HTR-8/SVneo (cell line): ENCODE measurements at places on chromosomes 16 and 17.

- no peak for DNase-seq
Measured at GRCh38 chr16:57258226-57258909, 13.3 kb downstream of the ARL2BP start.

DNA sequence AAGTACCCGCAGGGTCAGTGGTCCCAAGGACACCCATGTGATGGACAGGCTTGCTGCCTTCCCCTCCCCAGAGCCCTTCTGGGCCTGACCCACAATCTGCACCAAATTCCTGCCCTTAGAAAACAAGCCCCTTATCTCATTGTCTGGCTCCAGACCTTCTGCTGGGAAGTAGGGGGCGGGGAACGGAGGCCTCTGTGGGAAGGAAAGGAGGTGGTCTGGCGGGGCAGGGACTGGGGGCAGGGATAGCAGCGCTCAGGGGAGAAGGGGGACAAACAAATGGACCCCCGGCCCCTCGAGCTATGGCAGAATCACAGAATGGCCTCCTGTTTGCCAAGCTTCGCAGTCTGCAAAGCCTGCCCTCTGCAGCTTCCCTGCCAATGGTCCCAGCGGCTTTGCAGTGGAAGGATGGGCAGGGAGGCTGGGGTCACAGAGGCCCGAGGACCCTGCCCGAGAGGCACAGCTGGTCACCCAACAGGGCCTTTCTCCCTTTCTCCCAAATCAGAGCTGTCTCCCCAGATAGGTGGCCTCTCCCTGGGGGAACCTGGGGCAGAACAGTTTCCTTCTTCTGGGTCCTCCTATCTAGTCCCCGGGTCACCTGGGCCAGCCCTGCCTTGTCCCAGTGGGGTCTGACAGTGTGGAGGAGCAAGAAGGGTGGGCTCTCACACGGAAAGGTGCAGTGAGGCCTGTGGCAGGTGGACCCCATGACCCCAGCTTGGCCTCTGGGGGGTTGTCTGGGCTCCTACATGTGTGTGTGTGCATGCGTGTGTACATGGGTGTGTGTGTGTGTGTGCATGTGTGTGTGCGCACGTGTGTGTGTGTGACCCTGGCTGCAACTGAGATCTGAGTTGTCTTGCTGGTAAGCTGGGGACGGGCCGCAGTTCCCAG is 25.5 kb downstream of the TMEM235 start:
- no peak for DNase-seq

DNA sequence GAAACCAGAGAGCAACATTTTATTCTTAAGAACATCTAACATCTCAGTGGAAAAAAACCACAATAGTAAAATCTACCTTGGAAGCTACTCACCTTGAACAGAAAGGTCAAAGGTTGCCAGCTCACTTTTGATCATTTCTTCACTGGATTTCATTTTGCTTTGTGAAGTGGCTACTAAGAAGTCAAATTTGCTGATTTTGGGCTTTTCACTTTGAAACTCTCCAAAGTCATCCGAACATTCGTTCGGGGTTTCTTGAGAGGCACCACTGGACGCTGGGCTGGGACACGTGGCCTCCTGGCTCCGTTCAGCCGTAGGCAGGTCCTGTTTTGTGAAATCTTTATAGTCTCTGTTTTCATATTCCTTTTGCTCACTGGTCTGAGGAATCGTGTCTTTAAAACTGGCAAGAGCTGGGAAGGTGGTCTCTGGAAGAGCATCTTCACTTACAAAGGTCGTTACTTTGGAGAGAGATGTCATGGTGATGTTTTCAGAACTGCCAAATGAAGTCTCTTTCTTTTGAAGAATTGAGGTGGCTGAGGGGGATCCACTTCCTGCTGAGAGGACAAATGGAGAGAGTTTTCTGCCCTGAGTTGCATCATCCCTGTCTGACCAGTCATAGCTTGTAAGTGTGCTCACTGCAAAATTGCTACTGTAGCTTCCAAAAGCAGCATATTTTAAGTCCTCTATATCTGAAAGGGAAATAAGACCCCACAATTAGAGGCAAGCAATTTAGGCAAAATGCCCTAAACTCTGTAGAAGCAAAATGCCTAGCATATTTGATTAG is 52.4 kb downstream of the DUSP14 start:
- no peak for DNase-seq

DNA sequence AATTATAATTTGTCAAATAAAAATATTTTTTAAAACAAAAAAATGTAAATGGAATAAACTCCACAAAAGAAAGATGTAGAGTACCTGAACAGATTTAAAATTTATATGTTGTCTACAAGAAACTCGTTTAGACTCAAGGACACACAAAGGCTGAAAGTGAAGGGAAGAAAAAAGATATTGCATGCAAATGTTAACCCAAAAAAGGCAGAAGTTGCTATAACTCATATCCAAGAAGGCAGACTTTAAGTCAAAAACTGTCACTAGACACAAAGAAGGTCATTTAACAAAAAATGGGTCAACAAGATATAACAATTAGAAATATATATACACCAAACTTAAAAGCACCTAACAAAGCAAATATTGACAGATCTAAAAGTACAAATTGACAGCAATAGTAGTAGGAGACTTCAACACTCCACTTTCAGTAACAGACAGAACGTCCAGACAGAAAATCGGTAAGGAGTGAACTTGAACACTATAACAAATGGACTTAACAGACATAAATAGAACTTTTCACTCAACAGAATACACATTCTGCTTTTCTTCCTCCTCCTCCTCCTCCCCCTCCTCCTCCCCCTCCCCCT is 40.8 kb upstream of the MYLK3 start:
- no peak for DNase-seq

DNA sequence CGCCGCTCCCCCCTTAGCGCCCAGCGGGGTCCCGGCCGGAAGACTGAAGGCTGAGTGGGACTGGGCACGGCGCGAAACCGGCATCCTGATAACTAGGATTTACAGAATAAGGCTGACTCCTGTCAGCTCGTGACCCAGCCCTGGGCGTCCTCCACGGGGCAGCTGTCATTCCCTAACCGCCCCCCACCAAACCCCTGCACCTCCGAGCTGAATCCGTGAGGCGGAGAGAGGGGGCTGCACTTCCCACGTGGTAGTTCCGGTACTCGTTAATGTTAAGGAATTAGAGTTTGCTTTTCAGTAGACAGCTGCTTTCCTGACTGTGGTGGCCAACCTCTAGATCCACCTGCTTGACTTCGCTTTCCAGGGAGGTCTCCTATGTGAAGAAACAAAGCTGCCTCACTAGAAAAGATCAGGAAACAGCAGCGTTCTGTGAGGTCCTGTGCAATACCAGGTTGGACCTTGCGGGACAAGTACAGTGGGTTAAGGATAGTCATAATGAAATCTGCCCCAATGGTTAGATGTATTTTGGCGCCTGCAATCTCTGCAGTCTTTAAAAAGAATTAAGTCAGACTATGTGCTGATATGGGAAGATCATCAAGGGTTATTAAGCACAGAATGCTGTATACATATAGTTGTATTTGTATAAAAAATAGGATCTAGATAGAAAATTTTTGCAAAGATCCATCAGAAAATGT is 1.1 kb upstream of the WBP2 start:
- DNase-seq, result peak; percentile 71

GRCh38 chr16:57959121-57959520 is 11.8 kb downstream of the CNGB1 start:
- DNase-seq, result no peak

GRCh38 chr17:80729016-80729415 is 184.4 kb downstream of the RPTOR start:
- no peak for DNase-seq

GRCh38 chr17:9986754-9987382 is 81.8 kb upstream of the RCVRN start:
- no peak for DNase-seq

- DNase-seq, result no peak
Measured at GRCh38 chr16:35562919-35563318, 2103.5 kb downstream of the TP53TG3F start.

DNA sequence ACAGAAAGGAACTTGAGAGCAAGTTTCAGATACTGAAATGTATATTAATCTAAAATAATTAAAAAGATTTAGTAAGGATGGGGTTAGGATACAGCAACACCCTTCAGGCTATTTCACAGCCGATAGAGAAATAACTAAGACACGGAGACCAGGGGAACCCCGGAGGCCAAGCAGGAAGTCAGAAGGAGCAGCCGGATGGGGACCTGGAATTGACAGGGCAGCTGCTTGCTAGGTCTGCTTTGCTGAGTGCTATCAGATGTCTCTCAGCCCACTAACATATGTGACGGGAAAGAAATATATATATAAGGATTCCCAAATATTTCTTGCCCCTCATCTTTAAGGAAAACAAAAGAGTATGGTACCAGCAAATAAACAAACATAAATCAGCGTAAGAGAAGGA is 154.1 kb upstream of the CDH5 start:
- no peak for DNase-seq

DNA sequence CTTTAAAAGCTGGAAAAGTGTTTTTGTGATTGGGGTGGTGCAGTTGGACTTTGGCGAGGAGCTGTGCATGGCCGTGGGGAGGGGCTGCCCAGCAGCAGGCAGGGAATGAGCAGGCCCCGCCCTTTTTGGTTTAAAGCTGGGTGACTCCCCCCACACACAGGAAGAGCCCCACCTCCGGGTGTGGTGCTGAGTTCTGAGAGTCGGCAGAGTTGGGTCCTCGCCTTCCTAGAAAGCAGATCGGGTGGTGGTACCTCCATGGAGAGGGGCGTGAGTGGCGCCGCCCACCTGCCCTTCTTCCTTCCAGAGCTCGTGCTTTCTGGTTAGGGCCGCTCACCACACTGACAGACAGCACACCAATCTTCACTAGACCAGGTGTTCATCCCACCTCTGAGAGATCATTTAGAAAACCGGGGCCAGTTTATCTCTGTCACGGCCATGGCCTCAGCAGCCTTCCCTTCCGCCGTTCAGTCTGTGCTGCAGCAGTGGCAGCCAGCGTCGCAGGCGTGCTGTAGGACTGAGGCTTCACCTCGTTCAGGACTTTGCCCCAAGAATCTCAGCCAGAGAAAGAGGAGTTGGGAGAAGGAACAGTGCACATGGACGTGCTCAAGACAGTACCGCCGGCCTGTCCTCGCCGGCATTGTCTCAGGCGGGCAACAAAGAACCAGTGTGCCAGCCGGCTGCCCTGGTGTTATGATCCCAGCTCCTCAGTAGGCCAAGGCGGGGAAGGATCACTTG is 144.0 kb upstream of the CHMP6 start:
- no peak for DNase-seq

DNA sequence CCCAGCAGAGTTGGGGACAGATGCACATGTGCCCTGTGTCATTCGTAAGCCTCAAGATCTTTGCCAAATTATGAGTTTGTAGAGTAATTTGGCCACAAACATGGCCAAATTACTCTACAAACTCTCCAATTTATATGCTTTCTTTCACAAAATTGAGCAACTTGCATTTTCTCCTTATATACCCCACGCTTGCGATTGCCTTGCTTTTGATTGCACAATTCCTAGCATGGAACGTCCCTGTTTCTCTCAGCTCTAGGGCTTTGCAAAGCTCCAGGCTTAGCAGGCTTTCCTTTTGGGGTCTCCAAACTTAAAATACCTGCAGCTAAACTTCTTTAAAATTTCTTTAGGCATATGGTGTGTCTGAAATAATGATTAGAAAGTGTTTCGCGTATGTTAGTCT is 28.5 kb upstream of the MAF start:
- DNase-seq, result no peak

DNA sequence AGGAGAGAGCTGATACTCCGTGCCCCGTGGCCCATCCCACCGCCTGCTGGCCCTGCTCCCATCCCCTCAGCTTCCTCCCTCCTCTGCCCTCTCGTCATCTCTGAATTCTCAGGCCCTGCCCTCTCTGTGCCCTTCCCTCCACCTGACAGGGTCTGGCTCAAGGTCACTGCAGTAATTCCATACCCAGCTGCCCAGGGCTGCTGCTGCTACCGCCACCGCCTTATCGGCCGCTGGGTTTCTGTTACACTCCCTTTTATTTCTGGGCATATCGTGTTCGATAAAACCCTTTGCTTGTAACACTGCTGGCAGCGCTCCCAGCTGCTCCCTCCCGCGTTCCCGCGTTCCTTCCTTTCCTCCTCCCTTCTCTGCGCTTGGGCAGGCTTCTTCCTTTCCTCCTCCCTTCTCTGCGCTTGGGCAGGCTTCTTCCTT is 1.2 kb downstream of the EPN3 start:
- DNase-seq, result no peak

DNA sequence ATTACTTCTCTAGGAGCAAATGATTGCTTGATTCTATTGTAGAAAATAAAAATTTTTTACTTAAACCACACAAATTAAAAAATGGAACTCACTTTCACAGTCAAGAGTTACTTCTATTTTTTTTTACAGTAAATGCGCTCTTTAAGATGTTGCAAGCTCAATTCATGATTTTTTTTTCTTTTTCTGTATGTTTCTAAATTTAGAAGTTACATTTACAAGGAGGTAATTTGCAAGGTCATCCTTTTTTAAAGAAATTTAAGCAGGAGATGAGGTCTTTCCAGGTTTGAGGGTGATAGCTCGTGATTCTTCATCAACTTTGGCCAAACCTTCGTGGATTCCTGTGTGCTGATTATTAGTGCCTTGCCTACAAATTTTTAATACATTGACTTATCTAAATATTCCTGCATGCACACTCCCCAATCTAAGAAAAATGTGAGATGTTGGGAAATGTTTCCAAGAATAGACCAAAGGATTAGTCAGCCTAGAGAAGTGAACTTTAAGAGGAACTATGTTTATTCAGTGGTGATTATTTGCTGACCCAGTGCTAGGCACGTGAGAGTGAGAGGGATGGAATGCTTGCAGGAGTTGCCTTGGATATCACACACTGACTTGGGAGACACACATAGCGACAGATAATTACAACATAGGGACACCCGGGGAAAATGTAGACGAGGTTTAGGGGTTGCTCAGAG is 429.8 kb downstream of the MAF start:
- DNase-seq, result no peak

DNA sequence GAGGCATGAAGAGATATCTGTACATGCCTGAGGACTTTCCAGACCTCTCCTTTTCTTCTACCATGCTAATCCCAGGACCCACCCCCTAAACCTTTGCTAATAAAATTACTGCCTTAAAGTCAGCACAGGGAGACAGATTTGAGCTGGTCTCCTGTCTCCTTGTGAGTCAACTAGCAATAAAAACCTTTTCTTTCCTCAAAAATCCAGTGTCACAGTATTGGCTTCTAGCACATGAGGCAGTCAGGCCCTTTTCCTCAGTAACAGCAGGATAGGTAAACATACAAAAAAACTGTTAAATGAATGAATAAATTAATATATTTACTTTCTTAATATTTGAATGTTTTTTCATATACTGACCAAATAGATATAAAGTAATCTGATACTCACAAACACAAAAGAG is 41.3 kb downstream of the ABCA10 start:
- DNase-seq, result no peak

- DNase-seq, result no peak
Measured at GRCh38 chr16:86129541-86129940, 230.6 kb downstream of the IRF8 start.

DNA sequence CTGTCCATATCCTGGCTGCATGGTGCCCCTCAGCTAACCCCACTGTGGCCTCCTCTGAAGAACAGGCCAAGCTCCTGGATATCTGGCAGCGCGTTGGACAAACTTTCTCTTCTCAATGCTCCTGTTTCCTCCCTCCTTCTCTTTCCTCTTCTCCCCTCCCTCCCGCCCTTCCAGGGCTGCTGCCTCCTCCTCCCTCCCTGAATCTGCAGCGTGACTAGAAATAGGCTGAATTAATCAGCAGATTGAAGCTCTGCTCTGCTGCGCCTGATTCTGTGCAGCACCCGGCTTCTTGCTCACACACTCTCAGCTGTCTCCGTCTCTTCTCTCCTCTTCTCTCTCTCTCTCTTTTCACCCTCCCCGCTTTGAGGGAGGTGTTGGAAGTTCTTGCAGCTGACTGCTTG is 19.8 kb downstream of the TMEM94 start:
- no peak for DNase-seq
